H1 (cell line): ENCODE measurements at places on chromosomes 2 and 18.
A peak's percentile ranks its signal among the peaks of the same experiment; 100 is the strongest.

DNA sequence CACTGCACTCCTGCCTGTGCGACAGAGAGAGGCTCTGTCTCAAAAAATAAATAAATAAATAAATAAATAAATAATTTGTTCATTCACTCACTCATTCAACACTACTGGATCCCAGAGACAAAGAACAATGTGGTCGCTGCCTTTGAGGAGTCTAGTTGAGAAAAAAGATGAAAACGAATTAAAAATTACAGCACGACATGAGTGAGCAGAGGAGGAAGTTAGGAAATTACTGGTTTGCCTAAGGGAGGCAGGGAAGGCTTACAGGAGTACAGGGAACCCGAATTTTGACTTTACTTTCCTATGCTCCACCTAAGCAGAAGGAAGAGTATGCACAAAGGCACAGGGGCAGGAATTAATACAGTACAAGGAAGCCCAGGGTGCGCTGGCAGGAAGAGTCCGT lies 4.2 kb upstream of the KCMF1 start:
- H3K36me3 ChIP-seq = no peaks in the 10 kb centered on the region
- H3K27me3 ChIP-seq = no peaks in the 10 kb centered on the region
- no peak overlapping the region for H3K27ac ChIP-seq

- H3K4me1 ChIP-seq = no peaks in the 10 kb centered on the region
- no peak for DNase-seq
- no peak overlapping the region for H3K4me3 ChIP-seq
- H3K36me3 ChIP-seq = no peaks in the 10 kb centered on the region
- H3K27ac ChIP-seq = no peak overlapping the region
These were observed 75.2 kb downstream of the KLHL29 start for GRCh38 chr2:23460228-23460627.

GRCh38 chr2:163210430-163210918 lies 371.9 kb upstream of the KCNH7 start:
- H3K27me3 ChIP-seq = no peaks in the 10 kb centered on the region
- H3K27ac ChIP-seq = no peak overlapping the region
- no peaks in the 10 kb centered on the region for H3K36me3 ChIP-seq
- no peaks in the 10 kb centered on the region for H3K4me1 ChIP-seq
- no peak overlapping the region for H3K4me3 ChIP-seq
- no peak for DNase-seq

DNA sequence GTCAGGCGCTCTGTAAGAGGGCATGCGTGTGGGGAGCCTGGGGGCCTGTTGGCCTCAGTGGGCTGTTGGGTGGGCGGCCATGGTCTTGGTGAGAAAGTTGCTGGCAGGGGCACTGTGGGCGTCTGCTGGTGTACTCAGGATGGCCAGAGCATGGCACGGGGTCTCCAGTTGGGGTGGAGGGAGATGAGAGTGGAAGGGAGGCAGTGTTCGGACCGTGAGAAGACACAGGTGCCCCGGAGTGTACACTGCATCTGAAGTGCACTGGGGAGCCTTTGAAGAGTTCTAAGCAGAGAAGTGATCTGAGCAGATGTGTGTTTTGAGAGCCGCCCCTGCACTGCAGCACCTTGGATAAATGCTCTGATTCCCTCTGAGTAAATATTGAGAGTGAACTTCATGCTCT lies 150.8 kb downstream of the LDLRAD4 start:
- H3K27ac ChIP-seq = no peak overlapping the region
- H3K27me3 ChIP-seq = no peaks in the 10 kb centered on the region
- H3K4me3 ChIP-seq = no peak overlapping the region
- no peaks in the 10 kb centered on the region for H3K36me3 ChIP-seq
- DNase-seq = no peak
- no peaks in the 10 kb centered on the region for H3K4me1 ChIP-seq

GRCh38 chr18:56488739-56489138 lies 149.7 kb downstream of the TXNL1 start:
- no peaks in the 10 kb centered on the region for H3K36me3 ChIP-seq
- H3K27ac ChIP-seq = no peak overlapping the region
- no peaks in the 10 kb centered on the region for H3K27me3 ChIP-seq
- no peak overlapping the region for H3K4me3 ChIP-seq
- no peak for DNase-seq

- no peak overlapping the region for H3K27ac ChIP-seq
- peaks cover 93% of the 10 kb centered on the region for H3K27me3 ChIP-seq
- peak; percentile 50 for DNase-seq
- H3K4me3 ChIP-seq = no peak overlapping the region
- H3K4me1 ChIP-seq = peaks cover 8% of the 10 kb centered on the region
These were observed 49.1 kb upstream of the ATP6V1B1 start for GRCh38 chr2:70886541-70886987.

GRCh38 chr2:111032721-111033429 lies 87.8 kb upstream of the BCL2L11 start:
- H3K4me3 ChIP-seq = no peak overlapping the region
- no peaks in the 10 kb centered on the region for H3K27me3 ChIP-seq
- DNase-seq = no peak
- no peaks in the 10 kb centered on the region for H3K4me1 ChIP-seq
- no peak overlapping the region for H3K27ac ChIP-seq
- no peaks in the 10 kb centered on the region; the same call in 1 of the 2 replicates for H3K36me3 ChIP-seq

DNA sequence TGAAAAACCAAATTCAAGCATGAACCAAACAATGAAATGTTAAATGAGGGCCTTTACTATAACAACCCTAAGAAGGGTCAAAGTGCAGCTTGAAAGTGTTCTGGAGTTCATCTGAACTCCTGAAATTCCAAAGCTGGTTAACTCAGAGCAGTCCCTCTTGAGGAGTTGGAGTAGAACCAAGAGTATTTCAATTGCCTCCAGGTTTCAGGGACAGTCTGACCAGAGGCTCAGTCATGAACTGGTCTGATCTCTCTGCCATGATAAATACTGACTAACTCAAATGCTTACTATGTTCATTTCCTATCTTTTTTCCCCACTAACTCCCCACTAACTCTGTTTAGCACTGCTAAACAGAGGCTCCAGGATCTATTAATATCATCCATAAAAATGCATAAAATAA lies 2.7 kb downstream of the STARD7 start:
- no peak overlapping the region for H3K27ac ChIP-seq
- H3K4me3 ChIP-seq = no peak overlapping the region
- peaks cover 5% of the 10 kb centered on the region; the same call in 1 of the 2 replicates for H3K4me1 ChIP-seq
- no peaks in the 10 kb centered on the region for H3K27me3 ChIP-seq
- DNase-seq = no peak
- H3K36me3 ChIP-seq = no peaks in the 10 kb centered on the region

- no peak for DNase-seq
- H3K27ac ChIP-seq = no peak overlapping the region
- no peaks in the 10 kb centered on the region for H3K36me3 ChIP-seq
- no peak overlapping the region for H3K4me3 ChIP-seq
These were observed 50.6 kb upstream of the ZFP36L2 start for GRCh38 chr2:43276962-43277391.

- no peak for DNase-seq
- H3K4me1 ChIP-seq = no peaks in the 10 kb centered on the region
- H3K27ac ChIP-seq = no peak overlapping the region
These were observed 406.6 kb upstream of the MMADHC start for GRCh38 chr2:149994057-149994728.

GRCh38 chr2:80126596-80127189 lies 177.9 kb downstream of the LRRTM1 start:
- no peak for DNase-seq
- no peak overlapping the region for H3K27ac ChIP-seq
- no peak overlapping the region for H3K4me3 ChIP-seq
- no peaks in the 10 kb centered on the region for H3K4me1 ChIP-seq

DNA sequence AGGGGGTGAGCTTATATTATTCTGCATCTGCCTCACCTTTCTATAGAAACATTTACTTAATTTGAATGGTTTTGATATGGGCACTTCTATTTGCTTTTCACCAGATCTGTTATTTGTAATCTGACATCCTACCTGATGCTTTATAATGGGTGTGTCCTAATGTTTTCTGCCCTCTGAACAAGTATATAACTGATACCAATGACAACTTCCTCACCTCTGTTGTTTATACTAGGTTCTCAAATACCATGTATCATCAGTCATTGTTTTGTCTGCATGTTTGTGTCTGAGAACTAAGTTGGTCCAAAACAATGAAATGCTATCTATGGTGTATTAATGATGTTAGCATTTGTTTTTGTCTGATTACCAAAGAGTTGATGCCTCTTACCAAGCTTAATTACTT lies 45.8 kb downstream of the ITGA6 start:
- H3K4me3 ChIP-seq = no peak overlapping the region
- no peak for DNase-seq
- H3K27ac ChIP-seq = no peak overlapping the region
- H3K27me3 ChIP-seq = no peaks in the 10 kb centered on the region
- H3K4me1 ChIP-seq = no peaks in the 10 kb centered on the region

- H3K4me3 ChIP-seq = no peak overlapping the region
- no peak overlapping the region for H3K27ac ChIP-seq
- no peaks in the 10 kb centered on the region; the same call in 1 of the 2 replicates for H3K36me3 ChIP-seq
- DNase-seq = no peak
- H3K4me1 ChIP-seq = no peaks in the 10 kb centered on the region
These were observed 166.1 kb downstream of the MTCL1 start for GRCh38 chr18:8871489-8871888.

DNA sequence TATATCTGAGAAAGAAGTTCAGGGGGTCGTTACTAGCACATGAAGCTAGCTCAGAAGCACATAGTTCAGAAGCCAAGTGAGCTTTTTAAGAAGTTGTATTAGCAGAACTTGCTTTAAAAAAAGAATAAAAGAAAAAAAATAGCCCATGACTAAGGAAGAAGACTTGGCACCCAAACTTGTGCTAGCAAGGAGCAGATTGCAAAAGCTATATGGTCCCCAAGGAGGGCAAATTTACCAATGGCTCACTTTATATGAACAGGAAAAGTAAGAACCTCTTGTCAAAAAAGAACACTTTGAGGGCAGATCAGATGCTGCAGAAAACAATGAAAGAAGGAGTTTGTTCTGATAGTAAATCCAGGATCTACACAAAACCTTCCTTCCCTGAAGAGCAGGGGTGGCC lies 486.5 kb upstream of the ACVR2A start:
- no peak overlapping the region for H3K27ac ChIP-seq
- no peaks in the 10 kb centered on the region for H3K27me3 ChIP-seq
- H3K4me1 ChIP-seq = no peaks in the 10 kb centered on the region
- DNase-seq = no peak

- H3K36me3 ChIP-seq = no peaks in the 10 kb centered on the region
- no peak overlapping the region for H3K4me3 ChIP-seq
- DNase-seq = no peak
- H3K27ac ChIP-seq = no peak overlapping the region
- no peaks in the 10 kb centered on the region for H3K27me3 ChIP-seq
These were observed 10.2 kb upstream of the IL18R1 start for GRCh38 chr2:102345329-102345920.

- no peak overlapping the region for H3K27ac ChIP-seq
- peaks cover 8% of the 10 kb centered on the region; the same call in 1 of the 2 replicates for H3K4me1 ChIP-seq
- no peaks in the 10 kb centered on the region for H3K36me3 ChIP-seq
These were observed 44.8 kb downstream of the SETBP1 start for GRCh38 chr18:44725300-44726058.

- H3K4me1 ChIP-seq = peaks cover 12% of the 10 kb centered on the region
- no peak overlapping the region for H3K27ac ChIP-seq
- H3K36me3 ChIP-seq = peaks cover 2% of the 10 kb centered on the region; the same call in 1 of the 2 replicates
- H3K27me3 ChIP-seq = no peaks in the 10 kb centered on the region
- no peak for DNase-seq
These were observed 175.6 kb downstream of the GLI2 start for GRCh38 chr2:120910956-120911951.

DNA sequence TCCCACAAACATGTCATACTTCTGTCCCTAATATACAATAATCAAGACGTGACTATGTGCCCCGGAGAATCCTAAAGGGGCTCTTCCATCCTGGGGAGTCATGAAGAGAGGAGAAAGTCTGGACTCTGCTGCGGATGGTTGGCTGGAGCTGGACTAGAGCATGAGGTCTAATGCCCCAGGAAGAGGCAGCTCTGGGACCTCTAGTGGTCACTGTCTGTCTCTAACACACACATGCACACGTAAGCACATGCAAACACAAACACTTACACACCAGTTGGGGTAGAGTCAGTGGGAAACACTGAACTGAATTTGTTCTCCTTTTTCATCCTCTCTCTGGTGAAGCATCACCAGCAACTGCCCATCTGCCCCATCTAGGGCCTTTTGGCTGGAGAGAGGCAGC lies 271.6 kb downstream of the TDRD15 start:
- no peaks in the 10 kb centered on the region for H3K4me1 ChIP-seq
- no peak overlapping the region for H3K4me3 ChIP-seq
- H3K27ac ChIP-seq = no peak overlapping the region
- no peaks in the 10 kb centered on the region for H3K27me3 ChIP-seq

DNA sequence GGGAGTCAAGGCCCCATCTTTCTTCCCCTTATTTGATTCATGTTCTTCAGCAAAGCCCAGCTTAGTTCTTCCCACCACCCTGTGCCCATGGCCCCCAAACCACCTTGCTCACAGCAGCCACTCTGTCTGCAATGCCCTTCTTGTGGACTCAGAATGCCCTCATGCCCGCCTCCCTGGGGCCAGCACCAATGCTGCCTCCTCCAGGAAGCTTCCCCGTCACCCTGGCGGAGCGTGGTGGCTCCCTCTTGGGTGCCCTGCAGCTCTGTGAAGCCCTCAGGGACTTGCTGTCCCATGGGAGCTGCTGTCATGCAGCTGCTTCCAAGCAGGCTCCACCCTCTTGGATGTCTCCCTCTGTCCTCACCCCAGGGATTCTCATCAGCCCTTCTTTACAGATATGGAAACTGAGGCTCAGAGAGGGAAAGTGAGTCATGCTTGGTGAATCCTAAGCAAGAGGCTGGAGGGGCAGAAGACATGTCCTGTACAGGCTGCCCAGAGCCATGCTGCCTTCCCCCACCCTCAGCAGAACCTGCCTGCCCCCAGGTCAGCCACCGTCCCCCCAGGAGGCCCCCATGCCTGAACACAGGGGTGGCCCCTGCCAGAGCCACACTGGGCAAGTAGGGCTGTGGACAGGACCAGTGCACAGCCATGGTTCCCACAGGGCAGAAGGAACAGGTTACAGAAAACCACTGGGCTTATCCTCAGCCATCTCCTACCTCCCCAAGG lies 11.8 kb upstream of the DUSP2 start:
- DNase-seq = no peak
- H3K27me3 ChIP-seq = no peaks in the 10 kb centered on the region; the same call in 1 of the 2 replicates
- H3K4me3 ChIP-seq = no peak overlapping the region
- no peak overlapping the region for H3K27ac ChIP-seq
- H3K36me3 ChIP-seq = no peaks in the 10 kb centered on the region

DNA sequence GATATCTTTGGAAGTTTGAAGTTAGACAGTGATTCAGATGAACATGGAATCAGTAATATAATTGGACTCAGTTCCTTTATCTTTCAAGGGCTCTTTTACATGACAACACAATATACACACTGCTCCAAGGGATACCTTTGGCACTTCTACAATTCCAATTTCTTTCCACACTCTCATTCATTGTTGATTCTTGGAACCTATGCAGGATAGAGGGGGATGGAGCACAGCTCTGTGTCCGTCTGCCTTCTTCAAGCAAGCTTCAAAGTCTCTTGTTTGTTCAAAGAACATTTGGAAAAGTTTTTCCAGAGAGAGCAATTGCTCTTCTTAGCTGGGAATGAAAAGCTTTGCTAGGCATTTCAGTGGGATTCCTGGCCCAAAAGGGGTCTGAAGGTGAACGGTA lies 276.2 kb upstream of the ZEB2 start:
- no peaks in the 10 kb centered on the region for H3K4me1 ChIP-seq
- no peak overlapping the region for H3K27ac ChIP-seq
- no peak for DNase-seq
- no peaks in the 10 kb centered on the region for H3K36me3 ChIP-seq
- no peak overlapping the region for H3K4me3 ChIP-seq
- H3K27me3 ChIP-seq = no peaks in the 10 kb centered on the region
